ENCODE measurements at places on chromosomes 6 and 20.

GRCh38 chr6:167696296-167696695 is 130.4 kb upstream of the AFDN start:
- DNase-seq = no peak

- DNase-seq = no peak
Observed at GRCh38 chr20:41573955-41574354, 44.2 kb downstream of the CHD6 start.

GRCh38 chr6:135227349-135227748 is 46.2 kb downstream of the MYB start:
- no peak for DNase-seq

GRCh38 chr6:100344761-100345160 is 120.0 kb downstream of the SIM1 start:
- DNase-seq = no peak

GRCh38 chr6:144104898-144105487 is 9.6 kb upstream of the SF3B5 start:
- DNase-seq = peak; percentile 47

DNA sequence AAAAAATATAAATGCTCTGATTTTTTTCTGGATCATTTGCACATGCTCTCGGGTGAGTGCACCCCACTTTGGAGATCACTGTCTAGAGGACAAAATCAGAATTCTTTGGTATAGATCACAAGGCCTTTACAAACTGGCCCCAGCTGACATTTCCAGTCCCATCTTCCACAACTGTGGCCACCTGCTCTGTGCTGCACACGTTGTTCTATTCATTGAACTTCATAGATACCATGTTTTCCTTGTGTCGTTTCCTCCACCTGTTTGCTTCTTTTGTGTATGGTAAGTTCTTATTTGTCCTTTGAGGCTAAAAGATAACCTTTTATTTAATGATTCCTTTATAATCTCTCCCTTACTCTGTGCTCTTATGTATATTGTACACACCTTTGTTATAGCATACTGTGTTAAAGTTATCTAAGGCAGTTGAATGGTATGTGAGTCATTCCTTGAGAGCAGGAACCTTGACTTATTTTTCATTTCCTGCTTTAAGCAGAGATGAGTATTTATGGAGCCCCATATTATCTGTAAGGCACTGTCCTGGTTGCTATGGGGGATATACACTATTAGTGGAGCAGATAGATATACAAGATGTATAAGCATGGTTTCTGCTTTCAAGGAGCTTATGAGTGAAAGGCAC is 12.0 kb upstream of the SLC17A5 start:
- no peak for DNase-seq

GRCh38 chr6:127114214-127114760 is 4.2 kb upstream of the RSPO3 start:
- DNase-seq = no peak

- no peak for DNase-seq
Observed at GRCh38 chr6:113416170-113416569, 441.0 kb upstream of the MARCKS start.

DNA sequence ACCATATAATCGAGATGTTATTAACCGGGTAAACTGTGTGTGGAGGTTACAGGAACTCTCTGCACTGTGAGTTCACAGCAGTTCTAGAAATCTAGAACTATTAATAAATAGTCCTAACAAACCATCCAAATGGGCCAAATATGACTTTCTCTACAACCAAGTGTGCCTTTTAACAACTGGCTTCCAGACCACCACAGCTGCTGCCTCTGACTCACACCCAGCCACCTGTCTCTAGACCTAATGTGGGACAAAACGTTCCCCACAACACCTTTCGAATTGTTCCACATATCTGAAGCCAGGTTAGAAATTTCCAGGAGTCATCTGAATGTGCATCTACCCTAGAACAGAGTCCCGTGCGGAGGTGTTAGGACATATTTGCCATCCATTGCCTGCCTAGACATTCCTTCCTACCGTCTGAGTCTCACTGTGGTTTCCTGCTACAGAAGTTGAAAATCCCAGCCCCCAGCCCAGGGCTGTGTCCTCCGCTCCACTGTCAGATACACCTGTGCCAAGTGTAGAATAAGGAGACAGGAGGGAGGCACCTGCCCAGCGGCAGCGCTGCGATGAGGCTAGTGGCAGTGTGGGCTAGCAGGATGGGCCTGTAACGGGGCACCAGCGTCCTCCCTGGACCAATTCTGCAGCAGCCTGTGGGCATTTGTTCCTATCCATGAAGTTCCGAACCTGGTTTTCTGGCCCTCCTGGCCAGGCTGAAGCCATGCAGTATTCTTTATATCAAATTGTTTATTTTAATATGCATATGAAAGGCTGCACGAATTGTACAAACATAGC is 28.5 kb upstream of the MAP3K4 start:
- no peak for DNase-seq

- DNase-seq = no peak
Observed at GRCh38 chr6:72967329-72967728, 258.0 kb downstream of the KHDC1L start.

- DNase-seq = no peak
Observed at GRCh38 chr20:33444797-33445560, 1.4 kb upstream of the SNTA1 start.

DNA sequence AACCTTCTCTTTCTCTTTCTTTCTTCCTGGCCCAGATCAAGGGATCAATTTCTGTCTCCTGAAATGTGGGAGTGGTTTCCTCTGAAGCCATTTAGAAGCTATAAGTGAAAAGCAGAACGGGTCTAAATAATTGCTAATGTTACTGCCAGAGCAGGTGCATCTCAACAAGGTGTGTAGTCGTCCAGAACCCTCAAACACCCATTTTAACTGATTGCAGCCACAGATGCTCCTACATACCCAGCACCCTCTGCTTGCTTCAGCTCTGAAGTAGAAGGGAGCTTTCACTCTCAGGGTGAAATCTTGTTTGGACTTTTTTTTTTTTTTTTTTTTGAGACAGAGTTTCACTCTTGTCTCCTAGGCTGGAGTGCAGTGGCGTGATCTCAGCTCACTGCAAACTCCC is 592.1 kb upstream of the ARID1B start:
- DNase-seq = no peak

DNA sequence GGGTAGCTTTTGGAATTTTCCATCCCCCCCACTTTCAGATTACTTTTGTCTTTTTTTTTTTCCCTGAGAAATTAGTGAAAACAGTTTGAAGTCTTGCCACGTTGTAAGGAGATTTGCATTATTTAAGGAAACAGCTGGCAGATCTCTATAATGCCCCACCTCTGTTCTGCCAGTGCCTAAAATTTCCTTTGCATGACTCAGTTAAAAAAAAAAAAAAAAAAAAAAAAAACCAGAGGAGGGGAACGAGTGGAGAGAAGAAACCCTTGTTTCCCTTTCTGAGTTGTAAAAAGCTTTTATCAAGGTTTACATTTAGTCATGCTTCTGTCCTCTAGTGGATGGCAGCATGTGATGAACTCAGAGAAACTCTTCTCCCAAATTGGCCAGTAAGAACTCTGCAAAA is 33.5 kb downstream of the CARMIL1 start:
- DNase-seq = no peak

DNA sequence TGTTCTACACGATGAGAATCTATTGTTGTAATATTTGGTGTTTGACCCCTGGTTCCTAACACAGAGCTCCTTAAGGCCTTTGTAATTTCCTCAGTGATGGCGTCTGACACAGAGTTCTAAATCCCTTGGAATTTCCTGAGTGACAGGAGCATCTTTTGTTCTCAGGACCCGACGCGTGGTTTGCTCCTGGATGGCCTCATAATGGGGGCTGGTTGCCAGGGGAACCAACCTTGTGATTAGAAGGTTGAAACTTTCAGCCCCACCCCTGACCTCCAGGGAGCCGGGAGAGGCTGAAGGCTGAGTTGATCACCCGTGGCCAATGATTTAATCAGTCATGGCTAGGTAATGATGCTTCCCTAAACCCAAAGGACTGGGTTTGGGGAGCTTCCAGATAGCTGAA is 20.5 kb upstream of the ZNF133 start:
- no peak for DNase-seq

DNA sequence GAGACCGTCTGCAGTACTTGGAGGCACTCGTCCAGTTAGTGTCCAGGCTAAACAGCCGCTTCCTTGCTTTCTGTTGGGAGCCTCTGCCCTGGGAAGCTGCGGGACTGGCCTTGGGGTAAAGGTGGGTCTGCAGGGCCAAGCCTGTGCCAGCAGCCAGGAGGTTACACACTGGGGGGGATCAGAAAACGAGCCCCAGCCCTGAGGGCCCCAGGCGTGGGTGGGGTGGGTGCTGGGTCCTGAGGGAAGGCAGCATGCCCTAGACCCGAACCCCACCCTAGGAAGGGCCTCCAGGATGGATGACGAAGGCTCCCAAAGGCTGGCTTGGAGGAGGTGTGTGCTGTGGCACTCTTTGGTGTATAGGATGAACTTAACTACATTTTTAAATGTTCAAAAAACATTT is 335.2 kb downstream of the ZFAND3 start:
- no peak for DNase-seq

DNA sequence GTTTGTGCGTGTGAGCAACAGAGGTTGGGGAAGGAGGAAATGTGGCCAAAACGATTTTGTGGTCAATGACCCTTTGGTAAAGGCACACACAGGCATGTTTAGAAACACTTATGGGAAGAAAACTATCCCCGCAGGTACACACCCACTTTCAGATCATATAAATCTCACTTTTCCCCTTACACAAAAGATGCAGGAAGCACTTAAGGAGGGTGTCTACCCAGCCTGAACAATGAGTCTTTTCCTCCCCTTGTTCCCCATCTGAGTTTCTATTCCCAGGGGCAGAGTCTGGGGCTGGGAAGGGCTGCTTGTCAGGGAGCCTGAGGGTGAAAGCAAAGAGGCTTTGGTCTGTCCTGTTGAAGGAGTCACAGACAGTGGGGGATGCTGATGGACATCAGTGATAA is 193.2 kb upstream of the SALL4 start:
- no peak for DNase-seq

DNA sequence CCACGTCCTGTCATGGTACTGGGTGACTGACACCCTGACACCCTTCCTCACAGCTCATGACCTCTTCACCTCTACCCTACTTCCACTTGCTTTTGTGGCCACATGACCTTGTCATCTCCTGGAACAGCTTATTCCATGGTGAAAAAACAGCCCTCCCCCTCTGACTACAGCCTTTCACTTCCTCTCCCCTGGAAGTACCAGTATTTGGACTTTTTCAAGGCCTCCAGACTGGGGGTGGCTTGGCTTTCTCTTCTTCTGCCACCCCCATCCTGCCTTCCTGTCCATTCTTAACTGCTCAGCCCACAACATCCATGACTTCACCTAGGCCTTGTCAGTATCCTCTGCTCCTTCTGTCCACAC is 168.4 kb downstream of the CARMIL1 start:
- DNase-seq = no peak

DNA sequence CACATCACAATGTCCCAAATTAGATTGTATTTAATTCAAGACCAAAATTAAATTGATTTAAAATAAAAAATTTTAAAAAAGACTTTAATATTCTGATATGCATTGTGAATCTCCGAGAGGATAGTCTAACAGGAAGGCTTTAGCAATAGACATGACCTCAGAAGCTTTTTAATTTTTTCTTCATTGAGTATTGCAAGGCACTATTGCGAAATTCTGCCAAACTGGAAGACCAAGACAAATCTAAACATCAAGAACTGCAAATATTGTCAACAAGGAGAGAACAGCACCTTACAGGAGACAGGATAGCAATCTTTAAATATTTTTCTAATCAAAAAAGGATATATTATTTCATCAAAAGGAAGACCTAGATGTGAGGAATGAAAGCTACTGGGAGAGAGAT is 56.9 kb downstream of the BMP5 start:
- DNase-seq = no peak

GRCh38 chr20:325889-326644 is 715 bp downstream of the SOX12 start:
- DNase-seq = peak; percentile 55

DNA sequence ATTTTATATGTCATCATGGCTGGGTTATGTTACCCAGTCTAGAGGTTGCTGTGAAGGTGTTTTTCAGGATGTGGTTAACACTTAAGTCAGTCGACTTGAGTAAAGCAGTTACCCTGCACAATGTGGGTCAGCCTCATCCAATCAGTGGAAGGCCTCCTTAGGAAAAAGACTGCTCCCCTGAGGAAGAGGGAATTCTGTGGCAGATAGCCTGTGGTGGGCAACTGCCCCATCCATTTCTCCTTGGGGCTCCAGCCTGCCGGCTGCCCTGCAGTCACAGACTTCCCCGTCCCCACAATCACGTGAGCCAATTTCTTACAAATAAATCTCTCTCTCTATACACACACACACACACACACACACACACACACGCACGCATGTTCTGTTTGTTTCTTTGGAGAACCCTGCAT is 34.5 kb upstream of the MPC1 start:
- DNase-seq = no peak

- no peak for DNase-seq
Observed at GRCh38 chr6:134809130-134809529, 140.8 kb downstream of the ALDH8A1 start.

DNA sequence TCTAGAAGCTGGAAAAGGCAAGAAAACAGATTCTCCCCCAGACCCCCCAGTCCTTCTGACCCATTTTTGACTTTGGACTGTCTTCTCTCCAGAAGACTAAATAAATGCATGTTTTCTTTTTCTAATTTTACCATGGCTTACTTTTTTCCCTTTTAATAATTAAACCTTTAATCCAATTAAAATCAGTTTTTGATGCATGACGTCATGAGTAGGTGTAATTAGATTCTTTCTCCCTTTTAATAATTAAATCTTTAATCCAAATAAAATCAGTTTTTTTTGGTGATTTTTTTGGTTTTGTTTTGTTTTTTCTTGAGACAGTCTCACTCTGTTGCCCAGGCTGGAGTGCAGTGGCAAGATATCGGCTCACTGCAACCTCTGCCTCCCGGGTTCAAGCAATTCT is 13.2 kb upstream of the NCOA5 start:
- DNase-seq = no peak

DNA sequence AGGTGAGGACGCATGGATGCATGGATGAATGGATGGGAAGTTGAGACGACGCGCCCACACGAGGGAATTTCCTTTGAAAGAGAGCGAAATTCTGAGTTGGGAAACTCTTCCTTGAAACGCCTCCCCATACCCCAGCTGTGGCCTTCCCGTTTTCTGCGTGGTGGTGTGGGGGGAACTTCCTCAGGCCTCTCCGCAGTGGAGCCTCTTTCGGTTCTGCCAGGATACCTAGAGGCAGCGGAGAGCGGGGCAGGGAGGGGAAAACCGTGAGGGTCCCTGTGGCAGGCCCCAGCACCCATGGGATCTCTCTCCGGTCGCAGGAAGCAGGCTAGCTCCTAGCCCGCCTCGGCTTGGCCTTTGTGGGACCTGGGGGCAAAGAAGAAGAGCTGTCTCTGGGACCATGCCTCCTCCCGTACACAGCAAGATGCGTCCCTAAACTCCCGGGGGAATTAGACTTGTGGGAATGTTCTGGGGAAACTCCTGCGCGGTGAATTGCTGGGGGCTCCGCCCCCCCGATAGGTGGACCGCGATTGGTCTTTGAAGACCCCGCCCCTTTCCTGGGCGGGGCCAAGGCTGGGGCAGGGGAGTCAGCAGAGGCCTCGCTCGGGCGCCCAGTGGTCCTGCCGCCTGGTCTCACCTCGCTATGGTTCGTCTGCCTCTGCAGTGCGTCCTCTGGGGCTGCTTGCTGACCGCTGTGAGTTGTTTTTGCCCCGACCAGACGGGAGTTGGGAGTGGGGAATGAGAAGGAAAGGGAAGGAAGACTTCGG is at the start of gene CD40:
TSS of gene CD40 (plus strand) at position 611 of the 764 bp plus-strand sequence. CDS start at position 641, 30 bp downstream.
- peak; percentile 59 for DNase-seq

GRCh38 chr6:91098006-91098405 is 511.1 kb upstream of the MAP3K7 start:
- no peak for DNase-seq

GRCh38 chr6:158060455-158061360 is 79.0 kb downstream of the SYNJ2 start:
- peak; percentile 76 for DNase-seq

GRCh38 chr20:24933266-24933908 is 15.7 kb upstream of the CST7 start:
- no peak for DNase-seq
